Bronchial epithelial cell (primary cell): ENCODE measurements at places on chromosomes 1 and 21.
A peak's percentile ranks its signal among the peaks of the same experiment; 100 is the strongest.

- peak; percentile 76 for DNase-seq
Measured at GRCh38 chr1:89001510-89001909, 9.1 kb upstream of the KYAT3 start.

- no peak for DNase-seq
Measured at GRCh38 chr1:175221557-175222175, 29.1 kb upstream of the KIAA0040 start.

- DNase-seq, result no peak
Measured at GRCh38 chr1:53540604-53541262, 81.5 kb downstream of the DMRTB1 start.

GRCh38 chr21:35504951-35505466 lies 455.9 kb upstream of the RUNX1 start:
- no peak for DNase-seq

DNA sequence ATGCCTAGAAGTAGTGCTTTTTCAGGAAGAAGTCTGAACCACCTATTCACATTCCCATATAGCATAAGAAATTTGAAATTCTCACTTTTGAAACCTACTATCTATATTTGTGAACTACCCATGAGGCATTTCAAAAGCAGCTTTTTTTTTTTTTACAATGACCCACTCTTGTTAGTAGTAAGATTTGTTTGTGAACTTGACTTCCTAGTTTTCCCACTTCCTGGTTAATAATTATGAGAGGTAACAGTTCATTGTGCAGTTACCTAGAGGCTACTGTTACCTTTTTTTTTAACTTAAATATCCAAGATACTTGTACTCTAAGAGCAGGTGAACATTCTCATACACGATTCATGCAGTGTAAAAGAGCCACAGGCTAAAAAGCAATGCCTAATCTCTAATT lies 371.7 kb upstream of the ADGRL2 start:
- no peak for DNase-seq

DNA sequence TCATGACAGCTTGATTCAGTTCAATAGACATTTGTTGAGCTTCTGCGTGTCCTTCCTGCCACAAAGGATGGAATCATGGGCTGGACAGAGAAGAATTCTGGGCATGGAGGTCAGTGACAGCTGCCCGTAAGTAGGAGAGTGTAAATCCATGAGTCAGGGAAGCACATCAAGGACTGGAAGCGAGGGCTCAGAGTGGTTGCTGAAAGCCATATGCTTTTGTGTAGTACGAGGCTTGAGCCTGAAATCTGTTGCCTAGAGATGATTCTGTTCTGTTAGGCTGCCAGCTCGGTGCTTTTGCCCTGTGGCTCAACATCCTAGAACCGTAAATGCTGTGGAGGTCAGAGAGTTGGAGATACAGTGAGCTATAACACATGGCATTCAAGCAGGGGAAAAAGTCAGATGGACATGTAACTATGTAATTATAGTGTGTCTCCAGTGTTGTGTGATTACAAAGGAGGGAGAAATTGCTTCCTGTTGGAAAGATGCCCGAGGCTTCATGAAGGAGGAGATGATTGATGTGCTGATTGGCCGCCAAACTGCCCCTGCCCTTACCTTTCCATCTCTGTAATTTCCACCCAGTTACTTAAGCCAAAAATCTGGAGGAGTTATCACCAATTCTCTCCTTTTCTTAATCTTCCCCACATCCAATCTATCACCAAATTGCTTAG lies 92.8 kb upstream of the CACNA1E start:
- peak; percentile 17 for DNase-seq

GRCh38 chr1:243712242-243712641 lies 137.8 kb downstream of the AKT3 start:
- DNase-seq, result no peak

GRCh38 chr1:78667939-78668338 lies 18.3 kb downstream of the IFI44 start:
- DNase-seq, result no peak
